Stimulated activated CD8-positive, alpha-beta memory T cell treated with anti-CD3 and anti-CD28 coated beads, Interleukin-4, amount 100 ng/mL, for 1 hour (primary cell): ENCODE measurements at places on chromosomes 5 and 9.

- DNase-seq = no peak
These were observed 77.2 kb downstream of the MRPS30 start for GRCh38 chr5:44885903-44886302.

- no peak for DNase-seq
These were observed 134.8 kb upstream of the RGMB start for GRCh38 chr5:98638701-98639100.

GRCh38 chr9:122122903-122123632 lies 30.0 kb upstream of the TTLL11 start:
- DNase-seq = peak; percentile 32

- DNase-seq = no peak
These were observed 283.9 kb downstream of the AOPEP start for GRCh38 chr9:95010431-95010838.

DNA sequence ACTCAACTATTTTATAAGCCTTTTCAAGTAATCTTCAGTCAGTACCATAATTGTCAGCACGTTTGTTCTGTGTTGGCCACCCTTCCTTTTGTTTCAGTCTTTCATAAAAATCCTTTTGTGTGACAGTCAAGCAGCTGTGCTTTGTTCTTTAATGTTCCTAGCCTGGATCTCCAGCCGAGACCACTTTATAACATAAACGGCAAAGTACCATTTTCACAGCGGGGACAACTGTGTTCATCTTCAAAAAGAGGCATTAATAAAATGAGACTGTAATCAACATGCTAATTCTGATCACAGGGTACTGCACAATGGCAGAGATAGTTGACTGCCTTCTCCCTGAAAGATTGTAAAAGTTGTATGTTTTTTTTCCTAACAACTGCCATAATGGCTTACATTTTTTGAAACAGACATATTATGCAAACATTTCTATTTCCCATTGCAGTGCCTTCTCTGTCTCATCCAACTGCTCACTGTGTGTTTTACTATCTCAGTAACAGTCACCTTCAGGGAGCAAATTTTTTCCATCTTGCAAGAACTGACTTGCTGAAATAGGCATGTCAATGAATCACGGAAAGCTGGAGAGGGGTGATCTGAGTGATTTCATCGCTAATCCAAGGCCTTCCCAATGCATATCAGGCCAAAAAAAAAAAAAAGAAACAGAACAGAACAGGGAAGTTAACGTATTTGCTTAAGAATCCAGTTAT lies 828.5 kb upstream of the DMAC1 start:
- DNase-seq = no peak

GRCh38 chr5:149069711-149070110 lies 6.8 kb upstream of the SH3TC2 start:
- no peak for DNase-seq

GRCh38 chr9:101480386-101480785 lies 44.8 kb upstream of the ALDOB start:
- DNase-seq = no peak

- DNase-seq = no peak
These were observed 23.4 kb downstream of the PROP1 start for GRCh38 chr5:177972613-177973012.

DNA sequence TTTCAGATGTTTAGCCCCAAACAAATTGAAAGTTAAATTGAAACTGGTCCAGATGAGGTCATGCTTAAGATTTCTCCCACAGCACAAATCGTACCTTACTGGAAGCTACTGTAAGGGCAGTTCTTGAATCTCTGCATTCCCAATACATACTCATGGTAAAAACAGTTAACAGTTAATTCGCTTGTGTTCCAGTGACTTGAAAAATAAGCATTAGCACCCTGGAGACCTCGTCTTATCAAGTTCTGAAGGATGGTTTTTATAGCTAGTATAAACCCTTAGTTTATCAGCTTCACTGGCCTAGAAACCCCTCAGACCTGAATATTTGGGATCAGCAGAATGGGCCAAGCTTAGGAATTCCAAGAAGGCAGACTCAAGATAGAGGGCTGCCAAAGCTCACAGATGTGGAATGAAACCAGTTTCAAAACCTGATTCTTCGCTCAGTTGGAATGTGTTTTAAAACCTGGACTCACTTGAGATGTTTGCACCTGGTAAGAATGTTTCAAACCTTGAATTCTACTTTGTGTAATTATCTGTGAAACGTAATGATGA lies 103.6 kb downstream of the C9orf152 start:
- no peak for DNase-seq

GRCh38 chr5:131926168-131926567 lies 19.3 kb downstream of the MEIKIN start:
- DNase-seq = no peak

- DNase-seq = no peak
These were observed 3.7 kb downstream of the ACTL7B start for GRCh38 chr9:108852079-108852478.

DNA sequence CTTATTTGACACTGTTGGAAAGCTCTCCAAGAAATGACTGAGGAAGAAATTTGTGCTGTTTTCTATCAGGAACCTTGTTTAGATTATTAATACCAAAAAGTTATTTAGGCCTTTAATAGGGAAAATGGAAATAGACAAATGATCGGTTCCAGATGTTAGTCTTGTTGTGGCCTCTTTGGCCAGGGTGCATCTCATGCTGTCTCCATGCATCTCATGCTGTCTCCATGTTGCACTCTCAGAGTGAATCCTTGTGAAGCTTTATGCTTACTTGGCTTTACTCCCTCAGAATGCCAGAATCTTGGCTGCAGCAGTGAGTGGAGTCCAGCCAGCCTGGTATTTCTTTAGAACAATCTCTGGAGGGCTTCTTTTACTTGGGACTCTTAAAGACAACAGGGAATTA lies 185.5 kb downstream of the ARHGAP26 start:
- no peak for DNase-seq

GRCh38 chr5:149999359-149999758 lies 1.1 kb downstream of the TIGD6 start:
- DNase-seq = no peak

- no peak for DNase-seq
These were observed 294.8 kb upstream of the KLF4 start for GRCh38 chr9:107784235-107784958.
